ENCODE measurements at places on chromosomes 4 and X.

GRCh38 chr4:41060352-41061334 lies 153.7 kb downstream of the APBB2 start:
- no peak for DNase-seq

GRCh38 chrX:117854806-117855205 lies 261.8 kb downstream of the KLHL13 start:
- no peak for DNase-seq

- no peak for DNase-seq
Observed at GRCh38 chr4:37646247-37646646, 39.9 kb downstream of the RELL1 start.

DNA sequence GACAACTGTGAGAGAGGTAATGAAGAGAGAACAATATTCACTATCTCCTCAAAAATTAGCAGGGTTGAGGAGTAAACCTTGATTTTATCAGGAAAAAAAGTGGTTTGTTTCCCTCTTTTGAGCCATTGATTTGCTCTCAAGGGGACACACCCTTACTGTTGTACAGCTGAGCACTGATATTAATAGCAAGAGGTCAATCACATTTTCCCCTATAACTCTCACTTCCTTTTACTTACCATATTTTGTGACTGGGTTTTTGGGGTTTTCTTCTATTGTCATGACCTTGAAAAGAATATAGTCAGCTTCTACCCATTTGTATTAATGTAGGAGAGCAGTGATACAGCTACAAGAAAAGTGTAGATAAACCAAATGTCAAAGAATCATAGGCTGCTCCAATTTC lies 70.2 kb upstream of the LONRF3 start:
- no peak for DNase-seq

GRCh38 chr4:89640620-89641366 lies 196.2 kb downstream of the SNCA start:
- no peak for DNase-seq

DNA sequence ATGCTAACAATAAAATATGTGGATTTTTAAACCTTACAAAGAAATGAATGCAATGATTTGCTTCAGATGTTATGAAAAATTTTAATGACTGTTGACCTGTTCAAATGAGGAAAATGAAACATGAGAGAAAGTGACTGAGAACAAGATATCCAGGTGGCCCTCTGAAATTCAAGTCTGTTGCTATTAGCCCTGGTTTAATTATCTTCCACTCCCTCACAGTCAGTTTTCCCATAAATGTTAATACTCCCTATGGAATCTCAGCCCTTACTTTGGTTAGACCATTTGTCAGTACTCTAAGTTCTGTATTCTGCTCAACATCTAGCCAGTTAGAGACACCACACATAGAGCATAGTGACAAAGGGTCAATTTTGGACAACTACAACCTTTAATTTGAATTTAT lies 327.8 kb downstream of the PDGFC start:
- no peak for DNase-seq

DNA sequence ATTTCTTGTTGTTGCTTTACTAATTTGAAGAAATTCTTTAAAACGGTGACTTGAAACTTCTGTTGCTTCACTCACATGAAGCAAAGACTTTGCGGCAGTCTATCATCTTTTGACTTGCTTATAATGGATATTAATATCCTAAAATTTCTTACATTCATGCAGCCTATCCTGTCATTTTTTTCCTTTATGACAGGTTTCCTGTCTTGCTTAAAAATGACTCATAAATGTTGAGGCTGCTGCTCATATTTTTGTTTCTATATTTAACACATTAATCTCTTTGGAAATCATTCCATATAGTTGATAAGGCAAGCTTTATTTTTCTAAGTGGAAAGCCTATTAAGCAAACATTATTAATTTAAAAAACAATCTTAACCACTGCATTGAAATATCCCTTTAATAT lies 176.6 kb upstream of the GALNTL6 start:
- DNase-seq: no peak

DNA sequence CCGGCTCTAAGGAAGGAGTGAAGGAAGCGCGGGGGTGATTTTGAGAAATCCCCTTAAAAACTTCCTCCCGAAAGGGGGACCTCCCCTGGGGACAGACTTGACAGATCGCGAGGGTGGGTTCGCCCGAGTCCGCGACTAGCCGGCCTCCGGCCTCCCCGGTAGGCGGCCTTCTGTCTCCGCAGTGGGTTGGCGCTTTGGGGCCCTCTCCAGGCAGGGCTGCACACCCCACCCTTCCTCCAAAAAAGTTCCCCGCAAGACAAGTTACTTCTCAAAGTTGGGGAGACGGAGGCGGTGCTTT lies 24.8 kb downstream of the HOPX start:
- DNase-seq: peak; percentile 2

- DNase-seq: no peak
Observed at GRCh38 chr4:176222149-176222548, 26.8 kb upstream of the SPATA4 start.

DNA sequence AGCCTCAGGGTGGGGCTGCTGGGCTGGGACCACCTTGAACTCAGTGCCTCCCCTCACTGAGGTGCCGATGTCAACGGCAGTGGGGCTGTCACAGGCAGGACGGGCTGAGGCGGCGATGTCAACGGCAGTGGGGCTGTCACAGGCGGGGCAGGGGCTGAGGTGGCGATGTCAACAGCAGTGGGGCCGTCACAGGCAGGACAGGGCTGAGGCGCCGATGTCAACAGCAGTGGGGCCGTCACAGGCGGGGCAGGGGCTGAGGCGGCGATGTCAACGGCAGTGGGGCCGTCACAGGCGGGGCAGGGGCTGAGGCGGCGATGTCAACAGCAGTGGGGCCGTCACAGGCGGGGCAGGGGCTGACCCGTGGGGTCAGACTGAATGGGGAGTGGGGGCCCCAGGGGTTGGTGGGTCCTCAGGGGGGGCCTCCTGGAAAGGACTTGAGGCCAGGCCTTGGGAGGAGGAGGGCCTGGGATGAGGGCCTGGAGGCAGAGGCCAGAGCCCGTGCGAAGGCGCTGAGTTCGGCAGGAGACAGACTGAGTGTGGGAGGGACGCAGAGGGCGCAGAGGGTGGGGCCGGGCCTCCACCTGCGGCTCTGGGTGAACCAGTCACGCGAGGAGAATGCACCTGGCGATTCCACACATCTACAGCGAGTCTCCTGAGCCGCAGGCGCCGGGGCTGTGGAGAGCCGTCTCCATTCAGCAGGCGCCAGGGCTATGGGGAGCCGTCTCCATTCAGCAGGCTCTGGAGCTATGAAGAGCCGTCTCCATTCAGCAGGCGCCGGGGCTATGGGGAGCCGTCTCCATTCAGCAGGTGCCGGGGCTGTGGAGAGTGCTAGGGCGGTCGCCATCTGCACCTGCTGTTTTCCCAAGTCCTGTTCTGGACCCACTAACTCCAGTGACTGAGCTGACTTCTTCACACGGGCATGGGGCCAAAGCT lies 22.9 kb downstream of the ATP5ME start:
- DNase-seq: no peak

DNA sequence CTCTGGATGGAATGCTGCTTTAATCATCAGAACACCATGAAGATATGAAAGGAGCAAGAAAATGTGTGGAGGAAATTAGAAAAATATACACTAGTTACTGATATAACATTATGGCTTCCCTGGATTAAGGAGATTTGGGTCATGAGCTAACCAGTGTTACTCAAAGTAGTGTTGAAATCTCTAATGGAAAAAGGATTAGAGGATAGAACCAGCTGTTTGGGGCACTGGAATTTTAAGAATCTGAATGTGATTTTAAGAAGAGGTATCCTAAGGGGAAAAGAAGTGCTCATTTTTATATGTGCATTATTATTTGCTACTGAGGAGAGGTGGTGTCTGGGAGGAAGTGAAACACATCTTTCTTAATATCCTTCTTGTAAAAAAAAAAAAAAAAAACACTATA lies 164.1 kb upstream of the PPARGC1A start:
- no peak for DNase-seq

DNA sequence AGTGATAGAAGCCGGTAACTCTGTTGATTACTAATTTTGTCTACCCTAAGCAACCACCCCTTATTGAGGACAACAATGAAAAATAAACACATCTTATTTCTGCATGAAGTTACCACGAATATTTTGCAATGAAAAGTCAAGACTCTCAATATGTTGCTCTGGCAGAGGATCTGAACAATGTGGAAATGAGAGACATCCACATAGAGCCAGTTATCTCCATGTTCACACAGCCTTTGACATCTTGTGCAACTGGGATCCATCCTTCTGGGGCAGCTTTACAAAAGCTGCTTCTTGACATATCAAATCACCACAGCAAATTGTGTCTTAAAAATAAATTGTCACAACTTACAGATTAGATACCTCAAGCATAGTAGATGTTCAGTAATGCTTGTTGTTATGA lies 10.2 kb downstream of the EDNRA start:
- DNase-seq: no peak

DNA sequence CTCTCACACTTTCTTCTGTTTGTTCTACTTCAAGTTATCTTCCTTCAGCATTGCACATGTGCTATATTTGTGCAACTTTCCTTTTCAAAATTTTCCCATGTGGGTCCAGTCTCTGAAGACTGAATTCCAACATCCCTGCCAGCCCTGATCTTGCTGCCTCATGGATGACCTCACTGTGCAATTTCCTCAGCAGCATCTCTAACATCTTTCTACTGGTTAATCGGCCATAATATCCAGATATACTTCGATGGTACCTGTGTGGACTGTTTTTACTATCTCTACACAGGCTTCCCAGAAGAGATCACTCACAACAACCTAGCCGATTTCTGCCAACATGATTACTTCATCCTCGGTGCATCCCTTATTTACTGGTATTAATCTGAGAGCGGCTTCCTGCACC lies 41.5 kb downstream of the GPM6A start:
- no peak for DNase-seq

- DNase-seq: no peak
Observed at GRCh38 chr4:53136954-53137353, 228.9 kb downstream of the SCFD2 start.

- no peak for DNase-seq
Observed at GRCh38 chr4:48815483-48815882, 15.4 kb upstream of the OCIAD1 start.

GRCh38 chrX:151818828-151819227 lies 84.3 kb downstream of the CNGA2 start:
- no peak for DNase-seq

DNA sequence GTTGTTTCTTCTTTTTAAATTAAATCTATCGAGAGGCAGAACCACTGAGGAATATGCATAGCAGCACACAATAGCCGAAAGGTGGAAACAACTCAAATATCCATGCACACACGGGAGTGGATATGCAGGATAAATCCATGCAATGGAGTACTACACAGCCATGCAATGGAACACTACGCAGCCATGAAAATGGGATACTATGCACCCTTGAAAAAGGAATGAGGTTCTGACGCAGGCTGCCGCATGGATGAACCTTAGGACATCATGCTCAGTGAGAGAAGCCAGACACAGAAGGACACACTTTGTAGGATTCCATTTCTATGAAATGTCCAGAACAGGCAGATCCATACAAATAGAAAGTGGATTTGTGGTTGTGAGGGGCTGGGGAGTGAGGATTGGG lies 18.4 kb upstream of the P2RY8 start:
- DNase-seq: no peak

DNA sequence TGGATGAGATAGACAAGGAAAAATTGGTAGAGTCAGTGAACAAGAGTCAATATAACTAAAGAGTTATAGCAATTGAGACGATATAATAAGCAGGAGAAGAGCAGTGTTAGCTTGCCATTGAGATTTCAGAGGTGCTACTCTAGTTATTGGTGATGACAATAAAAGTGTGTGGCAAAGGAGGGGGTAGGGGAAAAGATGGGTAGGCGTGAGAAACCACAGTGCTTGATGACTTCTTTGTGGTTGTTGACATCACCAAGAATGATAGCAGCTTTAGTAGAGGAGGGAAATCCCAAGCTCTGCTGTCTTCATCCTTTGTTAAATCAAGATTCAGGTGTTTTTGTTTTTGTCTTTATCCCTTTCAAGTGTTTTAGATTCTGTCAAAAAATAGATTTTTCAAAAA lies 179.9 kb upstream of the PPP3CA start:
- peak; percentile 10 for DNase-seq

DNA sequence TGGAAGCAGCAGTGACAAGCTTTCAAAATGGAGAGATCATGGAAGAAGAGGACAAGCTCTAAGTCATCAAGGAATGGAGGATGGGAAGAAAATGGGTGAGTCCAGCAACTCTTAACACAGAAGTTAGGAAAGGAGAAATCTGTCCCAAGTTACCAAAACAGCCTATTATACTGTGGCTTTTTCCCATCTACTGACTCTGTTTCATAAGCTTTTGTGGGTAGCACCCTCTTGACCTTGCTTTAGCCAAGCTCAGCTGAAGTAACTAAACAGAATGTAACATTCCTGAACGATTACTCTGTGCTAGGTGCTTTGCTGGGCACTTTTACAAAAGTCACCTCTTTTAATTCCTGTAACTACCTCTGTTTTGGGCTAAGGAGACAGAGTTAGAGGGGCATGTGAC lies 54.9 kb downstream of the MAP7D2 start:
- DNase-seq: no peak

DNA sequence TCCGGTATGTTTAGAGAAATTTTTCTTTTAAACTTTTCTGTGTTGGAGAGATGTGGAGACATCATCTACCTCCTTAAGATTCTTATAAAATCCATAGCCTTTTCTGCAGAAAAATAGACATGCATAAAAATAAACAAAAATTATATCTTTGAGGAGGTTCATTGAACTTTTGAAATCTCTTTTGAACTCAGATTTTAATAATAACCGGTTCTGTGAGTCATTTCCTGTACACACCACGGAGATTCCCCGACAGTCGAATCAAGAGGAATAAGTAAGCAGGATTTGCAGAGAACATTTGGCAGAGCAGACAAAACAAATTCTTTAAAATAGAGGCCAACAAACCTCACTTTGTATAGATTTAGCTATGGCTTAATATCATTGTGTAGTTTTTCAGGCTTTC lies 918.7 kb upstream of the POU3F4 start:
- DNase-seq: no peak

DNA sequence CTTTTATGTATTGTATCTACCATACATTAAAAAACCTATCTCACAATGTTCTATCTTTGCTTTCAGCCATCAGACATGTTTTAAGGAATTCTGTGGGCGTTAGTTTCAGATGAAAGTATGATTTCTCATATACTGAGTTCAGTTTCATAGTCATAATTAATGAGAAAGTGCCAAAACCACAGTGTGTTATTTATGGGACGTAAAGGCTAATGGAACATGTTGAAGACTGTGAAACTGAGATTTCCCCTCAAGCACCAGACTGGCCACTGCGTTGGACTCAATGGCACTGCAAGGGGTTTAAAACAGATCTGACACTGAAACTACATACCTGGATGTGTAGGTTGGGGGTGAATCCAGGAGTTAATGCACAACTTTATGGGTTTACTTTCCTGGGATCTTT lies 32.0 kb downstream of the F8 start:
- no peak for DNase-seq
